ENCODE measurements at places on chromosomes 4 and X.

DNA sequence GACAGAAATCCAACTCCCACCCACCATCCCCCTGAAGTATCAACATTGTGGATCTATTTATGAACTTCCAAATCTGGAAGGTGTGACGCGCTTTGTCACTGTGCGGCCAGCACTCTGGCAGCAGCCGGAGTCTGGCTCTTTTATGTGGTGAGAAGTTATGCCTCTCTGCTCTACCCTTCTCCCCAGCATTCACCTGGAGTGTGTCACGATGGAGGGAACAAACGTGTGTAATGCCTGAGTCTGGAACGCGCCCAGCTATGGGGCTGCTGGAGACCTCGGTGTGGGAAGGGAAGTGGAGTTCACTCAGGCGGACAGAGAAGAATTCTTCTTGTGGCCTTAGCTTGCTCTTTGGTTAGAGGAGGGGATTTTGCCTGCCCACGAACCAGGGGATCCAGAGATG is 222.1 kb upstream of the RPL34 start:
- no peak for DNase-seq

- no peak for DNase-seq
These were observed 86.7 kb downstream of the ATP8A1 start for GRCh38 chr4:42570221-42570620.

- DNase-seq: no peak
These were observed 917.8 kb downstream of the ADGRL3 start for GRCh38 chr4:62117886-62118285.

DNA sequence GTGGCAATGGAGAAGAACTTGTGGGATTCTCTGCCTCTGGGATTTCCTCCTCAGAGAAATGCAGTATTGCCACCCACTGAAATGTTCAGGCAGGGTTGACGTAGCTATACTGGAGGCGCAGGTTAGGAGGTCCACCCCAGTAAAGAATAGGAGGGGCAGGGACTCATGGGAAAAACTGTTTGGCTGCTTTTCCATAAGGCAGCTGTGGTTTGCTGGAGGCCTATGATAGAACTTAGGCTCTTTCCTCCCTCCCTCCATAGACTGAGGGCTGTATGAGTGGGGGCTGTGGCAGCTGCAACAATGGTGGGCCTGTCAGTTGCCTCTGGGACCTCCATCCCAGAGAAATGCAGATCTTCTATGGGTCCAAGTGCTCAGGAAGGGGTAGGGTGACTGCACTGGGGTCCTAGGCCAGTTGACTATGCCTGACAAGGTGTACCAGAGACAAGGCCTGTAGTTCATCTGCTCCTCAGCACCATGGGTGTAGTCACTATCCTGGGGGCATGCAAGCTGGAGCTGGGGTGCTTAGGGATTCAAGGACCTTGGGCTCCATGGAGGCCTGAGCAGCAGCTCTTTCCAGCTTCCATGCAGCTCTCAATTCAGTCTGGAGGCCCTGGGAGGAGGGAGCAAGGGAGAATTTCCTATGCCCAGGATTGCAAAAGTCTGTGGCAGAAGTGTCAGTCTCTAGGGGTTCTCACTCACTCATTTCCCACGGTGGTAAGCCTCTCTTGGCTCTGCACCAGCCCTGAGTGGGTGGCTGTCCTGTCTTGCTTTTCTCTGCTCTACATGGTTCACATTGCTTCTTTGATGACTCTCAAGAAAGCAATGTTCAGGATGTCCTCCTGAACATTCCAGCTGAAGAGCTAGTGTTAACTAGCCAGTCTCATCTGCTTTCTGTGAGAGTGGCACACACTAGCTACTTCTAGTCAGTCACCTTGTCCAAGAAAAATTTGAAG is 353.0 kb downstream of the IDS start:
- DNase-seq: no peak

GRCh38 chr4:137621056-137621455 is 88.8 kb upstream of the PCDH18 start:
- DNase-seq: no peak

- DNase-seq: no peak
These were observed 16.2 kb upstream of the ART3 start for GRCh38 chr4:76058302-76058701.

- DNase-seq: no peak
These were observed 295.4 kb upstream of the FAM241A start for GRCh38 chr4:111849746-111850284.

DNA sequence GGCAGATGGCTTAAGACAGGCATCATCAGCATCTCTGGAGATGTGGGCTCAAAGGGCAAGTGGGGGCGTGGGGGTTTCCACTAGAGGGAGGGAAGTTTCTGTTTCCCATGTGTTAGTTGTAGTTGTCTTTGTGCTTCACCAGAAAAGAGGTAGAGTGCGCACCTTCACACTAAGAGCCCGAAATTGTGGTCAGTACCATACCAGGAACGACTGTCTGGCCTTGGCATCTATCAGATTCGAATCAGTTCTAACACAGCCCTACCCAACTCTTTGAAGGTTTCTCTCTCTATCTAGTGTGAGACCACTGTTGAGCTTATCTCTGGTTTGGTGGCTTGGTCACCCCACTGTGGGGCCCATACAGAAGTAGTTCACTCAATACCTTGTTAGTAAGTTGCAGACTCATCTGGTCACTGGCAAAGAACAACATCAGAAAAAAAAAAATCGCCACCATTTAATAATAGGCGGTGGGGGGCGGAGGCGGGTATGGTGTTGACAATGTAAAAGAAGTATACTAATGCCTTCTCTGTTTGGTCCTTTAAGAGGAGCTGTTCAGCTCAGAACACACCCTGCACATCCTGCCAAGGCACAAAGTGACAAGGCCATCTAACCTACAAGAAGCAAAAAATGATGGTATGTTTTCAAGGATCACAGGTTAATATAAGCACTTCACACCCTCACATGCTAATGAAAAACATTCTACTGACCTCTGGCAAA is 71.1 kb downstream of the NYX start:
- peak; percentile 7 for DNase-seq

DNA sequence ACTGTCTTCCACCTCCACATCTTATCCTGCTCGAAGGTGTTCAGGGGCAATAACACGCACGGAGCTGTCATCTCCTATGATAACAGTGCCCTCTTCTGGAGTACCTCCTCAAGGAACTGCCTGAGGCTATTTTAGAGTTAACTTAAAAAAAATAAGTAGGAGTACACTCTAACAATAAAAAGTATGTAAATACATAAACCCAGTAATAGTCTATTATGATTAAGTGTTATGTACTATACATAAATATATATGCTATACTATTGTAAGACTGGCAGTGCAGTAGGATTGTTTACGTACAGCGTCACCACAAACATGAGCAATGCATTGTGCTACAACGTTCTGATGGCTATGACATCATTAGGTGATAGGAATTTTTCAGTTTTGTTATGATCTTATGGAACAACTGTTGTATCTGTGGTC is 34.5 kb upstream of the TLR2 start:
- DNase-seq: no peak

DNA sequence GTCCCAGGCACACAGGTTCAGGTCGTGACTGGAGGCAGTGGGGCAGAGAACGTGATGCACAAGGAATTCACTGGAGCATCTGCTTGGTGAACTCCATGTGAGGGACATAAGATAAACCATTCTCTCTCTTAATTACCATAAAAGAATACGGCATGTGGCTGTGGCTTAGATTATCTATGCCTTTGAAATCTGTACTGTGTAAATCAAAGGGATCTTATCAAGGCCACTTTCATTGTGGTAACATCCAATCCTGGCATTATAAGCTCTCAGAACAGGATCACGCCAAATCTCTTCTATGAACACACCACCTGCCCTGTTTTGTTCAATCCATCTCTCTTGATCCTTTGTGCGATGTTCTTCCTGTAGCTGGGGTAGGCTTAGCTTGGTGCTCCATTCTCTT is 192.3 kb downstream of the SPATA18 start:
- DNase-seq: no peak

- no peak for DNase-seq
These were observed 120.0 kb downstream of the ADGRL3 start for GRCh38 chr4:61320154-61320553.

GRCh38 chr4:104735174-104735573 is 240.5 kb upstream of the CXXC4 start:
- DNase-seq: no peak

- DNase-seq: no peak
These were observed 49.2 kb upstream of the CAPN6 start for GRCh38 chrX:111319451-111319850.

DNA sequence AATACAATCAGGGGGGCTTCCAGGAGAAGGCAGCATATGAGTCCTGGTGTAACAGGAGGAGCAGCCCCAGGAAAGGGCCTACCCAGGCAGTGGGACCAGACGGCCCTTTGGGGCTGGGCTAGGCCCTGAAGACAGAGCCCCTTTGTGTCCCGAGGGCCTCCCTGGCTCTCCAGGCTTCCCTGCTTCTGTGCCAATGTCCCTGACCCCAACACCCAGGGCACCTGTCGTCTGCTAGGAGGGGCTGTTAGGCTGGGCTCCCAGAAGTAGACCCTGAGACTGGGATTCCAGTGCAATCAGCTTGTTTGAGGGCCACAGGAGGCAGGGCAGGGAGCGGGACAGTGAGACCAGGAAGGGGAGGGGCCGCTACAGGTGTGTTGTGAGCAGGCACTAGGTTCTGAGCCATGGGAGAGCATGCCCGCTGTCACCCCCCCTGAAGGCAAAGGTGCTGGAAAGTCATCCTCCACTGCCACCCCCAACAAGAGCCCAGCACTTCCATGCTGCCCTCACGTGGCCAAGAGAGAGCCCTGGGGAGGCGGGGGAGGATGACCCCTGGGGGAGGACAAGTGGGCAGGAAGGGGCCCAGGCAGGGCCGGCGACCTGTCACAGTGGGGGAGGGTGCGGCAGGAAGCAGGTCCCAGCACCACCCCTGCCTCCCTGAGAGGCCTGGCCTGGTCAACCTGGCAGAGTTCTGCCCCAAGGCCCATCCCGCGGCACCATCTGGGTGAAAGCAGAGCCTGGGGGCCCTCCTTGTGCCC is 64.8 kb downstream of the ADRA2C start:
- DNase-seq: no peak

DNA sequence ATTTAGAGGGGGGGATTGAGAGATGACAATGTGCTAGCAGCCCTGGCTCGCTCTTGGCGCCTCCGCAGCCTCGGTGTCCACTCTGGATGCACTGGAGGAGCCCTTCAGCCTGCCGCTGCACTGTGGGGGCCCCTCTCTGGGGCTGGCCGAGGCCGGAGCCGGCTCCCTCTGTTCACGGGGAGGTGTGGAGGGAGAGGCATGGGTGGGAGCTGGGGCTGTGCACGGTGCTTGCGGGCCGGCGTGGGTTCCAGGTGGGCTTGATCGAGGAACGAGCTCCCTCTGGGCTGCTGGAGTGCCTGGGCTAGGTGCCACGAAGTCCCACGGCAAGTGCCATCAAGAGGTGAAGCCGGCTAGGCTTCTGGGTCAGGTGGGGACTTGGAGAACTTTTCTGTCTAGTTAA is 6.9 kb downstream of the C4orf46 start:
- DNase-seq: no peak

DNA sequence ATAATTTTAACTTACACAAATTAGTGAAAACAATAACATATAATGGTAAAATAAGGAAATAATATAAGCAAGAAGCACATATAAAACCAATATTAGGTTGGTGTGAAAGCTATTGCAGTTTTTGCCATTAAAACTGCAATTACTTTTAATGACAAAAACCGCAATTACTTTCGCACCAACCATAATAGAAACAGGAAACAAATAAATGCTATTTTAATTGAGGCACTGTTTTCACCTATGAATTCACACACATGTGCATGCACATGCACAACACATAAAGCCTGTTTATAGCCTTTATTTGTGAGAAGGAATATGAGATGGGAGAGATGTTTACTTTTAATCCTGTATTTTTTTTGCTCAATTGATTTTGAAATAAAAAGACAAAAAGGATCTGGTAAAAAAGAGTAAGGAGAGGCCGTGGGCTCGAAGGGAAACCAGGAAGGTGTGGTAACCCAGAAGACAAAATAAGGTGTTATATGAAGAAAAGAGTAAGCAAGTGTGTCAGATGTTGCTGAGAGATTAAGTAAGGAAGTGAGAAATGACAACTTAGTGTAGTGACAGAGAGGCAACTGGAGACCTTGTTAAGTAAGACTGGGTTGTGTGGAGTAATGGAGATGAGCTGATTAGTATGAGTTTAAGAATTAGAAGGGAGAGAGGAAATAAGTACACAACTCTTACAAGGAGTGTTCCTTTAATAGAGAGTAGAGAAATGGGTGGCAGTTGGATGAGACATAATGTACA is 69.0 kb downstream of the KLHL13 start:
- no peak for DNase-seq

- no peak for DNase-seq
These were observed 25.3 kb upstream of the CLDN24 start for GRCh38 chr4:183347566-183347965.

DNA sequence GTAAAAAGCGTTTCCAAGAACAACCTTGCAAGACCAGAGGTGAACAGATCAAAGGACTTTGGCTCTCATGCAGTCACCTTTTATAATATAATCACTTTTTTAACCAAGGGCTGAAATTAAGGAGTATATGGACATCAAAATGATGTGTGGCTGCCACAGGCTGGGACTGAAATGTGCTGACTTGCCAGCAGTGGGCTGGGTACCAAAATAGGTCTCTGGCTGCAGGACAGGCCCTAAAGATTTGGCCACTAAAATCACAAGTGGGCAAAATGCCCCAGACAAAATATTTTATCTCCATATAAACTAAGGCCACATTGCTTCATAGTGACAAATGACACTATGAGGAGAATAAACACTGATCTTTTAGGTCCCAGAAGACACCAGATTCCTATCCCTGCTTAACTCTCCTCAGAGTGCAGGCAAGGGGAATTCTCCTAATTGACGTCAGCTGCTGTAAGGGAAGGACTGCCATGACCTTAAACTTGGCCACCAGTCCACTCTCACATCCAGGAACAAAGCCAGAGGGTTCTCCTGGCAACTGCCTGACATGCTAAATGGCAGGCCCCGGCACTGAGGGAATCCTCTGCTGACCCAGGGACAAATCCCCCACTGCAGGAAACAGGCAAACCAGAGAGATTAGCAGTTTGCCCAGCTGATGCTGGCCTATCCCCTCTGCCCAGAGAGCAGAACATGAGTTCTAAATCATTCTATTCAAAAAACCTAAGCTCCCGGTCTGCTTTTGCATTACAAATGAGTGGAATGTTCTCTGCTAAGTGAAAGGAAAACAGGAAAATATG is 155.8 kb downstream of the PPP3CA start:
- DNase-seq: no peak

DNA sequence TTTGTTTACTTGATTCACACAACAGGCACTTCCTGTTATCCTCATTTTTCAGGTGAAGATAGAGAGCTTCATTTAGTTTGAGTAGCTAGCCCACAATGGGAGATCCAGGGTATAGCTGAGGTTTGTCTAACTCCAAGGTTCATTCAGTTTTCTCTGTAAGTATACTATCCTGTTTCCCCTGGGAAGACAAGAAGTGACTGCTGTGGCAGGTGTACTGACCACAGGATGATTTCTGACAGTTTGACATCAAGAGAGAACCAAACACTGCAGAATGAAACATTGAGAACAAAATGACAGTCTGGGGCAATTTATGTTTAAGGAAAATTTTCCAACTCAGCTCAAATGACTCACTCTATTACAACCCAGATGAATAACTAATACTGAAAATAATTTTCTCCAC is 958.0 kb downstream of the STPG2 start:
- DNase-seq: no peak

All from activated T-cell treated with anti-CD3 and anti-CD28 coated beads for 24 hours (primary cell).